ENCODE measurements at places on chromosomes 2 and 18.

- no peak for DNase-seq
Measured at GRCh38 chr2:205582366-205582765, 99.9 kb upstream of the NRP2 start.

- no peak for DNase-seq
Measured at GRCh38 chr2:100394111-100394641, 23.3 kb downstream of the CHST10 start.

DNA sequence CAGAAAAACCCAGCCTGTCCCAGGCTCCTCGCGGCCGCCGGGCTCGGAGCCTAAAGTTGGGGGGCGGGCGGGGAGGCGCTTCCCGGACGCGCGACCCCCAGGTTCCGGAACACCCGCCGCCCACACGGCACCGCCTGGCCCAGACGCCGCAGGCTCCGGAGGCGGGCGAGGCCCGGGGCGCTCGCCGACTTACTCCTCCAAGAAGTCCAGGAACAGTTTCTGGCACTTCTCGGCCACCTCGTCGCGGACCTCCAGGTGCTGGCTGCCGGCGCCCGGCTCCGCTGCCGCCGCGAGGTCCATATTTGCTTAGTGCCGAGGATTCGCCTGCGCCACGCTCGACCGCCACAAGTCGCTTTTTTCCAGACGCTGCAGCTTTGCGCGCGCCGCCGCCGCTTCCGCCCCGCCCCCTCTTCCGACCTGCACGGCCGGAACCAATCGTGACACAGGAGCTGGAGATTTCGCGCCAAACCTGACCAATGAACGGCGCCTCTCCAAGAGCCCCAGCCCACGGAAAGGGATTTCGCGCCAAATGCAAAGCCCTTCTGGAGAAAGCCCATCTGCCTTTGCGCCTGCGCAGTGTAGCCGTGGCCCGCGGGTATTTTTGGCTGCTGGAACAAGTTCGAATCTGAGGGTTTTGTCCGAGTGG lies at the start of gene MCM6:
TSS of gene MCM6 (minus strand) at position 378 of the 646 bp plus-strand sequence. CDS start at position 300, 78 bp downstream.
- peak; percentile 96 for DNase-seq

DNA sequence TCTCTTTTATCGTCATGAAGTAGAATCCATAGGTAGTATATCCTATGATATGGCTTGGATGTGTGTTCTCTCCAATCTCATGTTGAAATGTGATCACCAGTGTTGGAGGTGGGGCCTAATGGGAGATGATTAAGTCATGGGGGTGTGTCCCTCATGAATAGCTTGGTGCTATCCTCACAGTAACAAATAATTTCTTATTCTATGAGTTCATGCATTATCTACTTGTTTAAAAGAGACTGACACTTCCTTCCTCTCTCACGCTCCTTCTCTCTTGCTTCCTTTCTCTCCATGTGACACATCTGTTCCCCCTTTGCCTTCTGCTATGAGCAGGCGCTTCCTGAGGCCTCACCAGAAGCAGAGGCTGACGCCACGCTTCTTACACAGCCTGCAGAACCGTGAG lies 165.6 kb downstream of the MREG start:
- no peak for DNase-seq

- no peak for DNase-seq
Measured at GRCh38 chr18:23922939-23923338, 91.6 kb upstream of the TTC39C start.

DNA sequence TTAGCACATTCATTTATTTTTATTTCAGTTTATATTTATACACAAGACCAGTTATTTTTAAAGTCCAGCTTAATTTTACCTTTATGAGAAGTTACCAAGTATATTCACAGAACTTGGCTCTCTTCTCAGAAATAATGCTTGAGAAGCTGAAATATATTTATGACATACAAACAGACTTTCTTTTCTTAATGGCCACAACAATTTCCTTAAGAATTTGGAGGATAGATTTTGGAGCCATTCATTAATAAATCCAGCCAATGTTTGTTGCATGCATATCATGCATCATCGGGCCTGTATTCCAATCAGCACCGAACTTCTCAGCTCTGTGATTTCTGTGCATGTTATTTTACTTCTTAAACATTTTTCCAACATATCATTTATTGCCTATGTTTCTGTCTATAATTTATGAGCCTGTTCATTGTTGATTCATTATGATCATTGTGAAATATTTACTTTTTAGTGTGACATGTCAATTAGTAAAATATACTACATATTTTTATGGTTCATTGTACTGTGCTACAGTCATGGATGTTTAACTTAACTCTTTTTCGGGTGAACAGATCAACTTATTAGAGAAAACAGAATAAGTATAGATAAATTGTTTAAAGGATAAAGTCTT lies 3.5 kb downstream of the GULP1 start:
- DNase-seq: no peak

DNA sequence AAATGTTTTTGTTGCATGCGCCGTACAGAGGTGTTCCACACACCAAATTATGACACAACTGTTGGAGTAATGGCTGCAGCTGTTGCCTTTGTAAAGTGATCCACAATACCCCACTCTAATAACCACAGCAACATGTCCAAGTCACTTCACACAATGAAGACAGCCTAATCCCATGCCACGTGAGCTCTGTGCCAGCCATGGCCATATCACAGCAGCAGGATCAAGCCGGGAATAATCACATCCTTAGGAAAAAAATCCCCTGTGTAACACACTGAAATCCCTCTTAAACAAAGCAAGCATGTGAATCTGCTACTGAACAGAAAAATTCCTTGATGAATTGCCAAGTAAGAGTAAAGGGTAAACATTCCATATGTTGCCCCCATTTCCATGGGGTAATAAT lies 179.5 kb upstream of the PARD3B start:
- no peak for DNase-seq

DNA sequence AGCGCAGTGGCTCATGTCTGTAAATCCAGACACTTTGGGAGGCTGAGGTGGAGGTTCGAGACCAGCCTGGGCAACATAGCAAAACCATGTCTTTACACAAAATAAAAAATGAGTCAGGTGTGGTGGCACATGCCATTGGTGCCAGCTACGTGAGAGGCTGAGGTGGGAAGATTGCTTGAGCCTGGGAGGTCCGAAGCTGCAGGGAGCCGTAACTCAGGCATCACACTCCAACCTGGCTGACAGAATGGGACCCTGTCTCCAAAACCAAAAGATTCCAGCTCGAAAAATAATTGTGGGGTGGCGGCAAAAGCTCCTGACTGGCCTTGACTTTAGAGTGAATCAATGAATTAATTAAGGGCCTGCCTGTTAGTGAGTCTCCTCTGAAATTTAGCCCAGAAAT lies 1.2 kb upstream of the ALPP start:
- DNase-seq: no peak

GRCh38 chr2:20061476-20061875 lies 10.0 kb upstream of the LAPTM4A start:
- no peak for DNase-seq

DNA sequence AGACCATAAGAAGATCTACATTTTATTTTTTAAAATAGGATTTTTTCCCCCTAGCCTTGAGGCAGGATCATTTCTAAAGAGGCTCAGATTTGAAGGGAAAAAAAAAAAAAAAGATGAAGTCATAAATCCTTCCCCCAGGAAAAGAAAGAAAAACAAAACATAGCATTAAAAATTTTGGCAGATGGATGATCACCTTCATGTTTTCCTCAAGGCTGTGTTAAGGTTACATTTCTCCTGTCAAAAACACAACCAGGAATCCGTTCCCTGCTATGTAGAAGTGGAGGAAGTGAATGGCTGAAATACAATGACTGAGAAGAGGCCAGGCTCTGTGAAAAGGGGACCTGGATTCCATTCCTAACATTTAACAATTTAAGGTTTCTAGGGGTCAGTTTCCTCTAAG lies 56.2 kb downstream of the EPHA4 start:
- no peak for DNase-seq

DNA sequence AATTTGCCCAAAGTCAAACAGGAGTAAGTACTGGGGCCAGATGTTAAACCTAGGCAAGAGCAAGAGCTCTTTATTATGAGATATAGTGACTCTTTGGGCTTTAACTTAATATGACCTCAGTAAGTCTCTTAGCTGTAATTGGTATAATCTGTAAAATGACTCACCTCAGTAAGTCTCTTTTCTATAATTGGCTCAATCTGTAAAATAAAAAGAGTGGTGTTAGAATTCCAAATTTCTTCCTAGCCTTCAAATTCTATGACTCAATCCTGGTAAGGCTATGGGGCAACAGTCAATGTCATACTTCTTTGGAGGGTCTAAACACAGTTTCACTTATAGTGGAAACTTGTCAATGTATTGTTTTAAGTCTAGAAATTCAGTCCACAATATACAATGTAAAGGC lies 1608.9 kb upstream of the PIK3C3 start:
- no peak for DNase-seq

DNA sequence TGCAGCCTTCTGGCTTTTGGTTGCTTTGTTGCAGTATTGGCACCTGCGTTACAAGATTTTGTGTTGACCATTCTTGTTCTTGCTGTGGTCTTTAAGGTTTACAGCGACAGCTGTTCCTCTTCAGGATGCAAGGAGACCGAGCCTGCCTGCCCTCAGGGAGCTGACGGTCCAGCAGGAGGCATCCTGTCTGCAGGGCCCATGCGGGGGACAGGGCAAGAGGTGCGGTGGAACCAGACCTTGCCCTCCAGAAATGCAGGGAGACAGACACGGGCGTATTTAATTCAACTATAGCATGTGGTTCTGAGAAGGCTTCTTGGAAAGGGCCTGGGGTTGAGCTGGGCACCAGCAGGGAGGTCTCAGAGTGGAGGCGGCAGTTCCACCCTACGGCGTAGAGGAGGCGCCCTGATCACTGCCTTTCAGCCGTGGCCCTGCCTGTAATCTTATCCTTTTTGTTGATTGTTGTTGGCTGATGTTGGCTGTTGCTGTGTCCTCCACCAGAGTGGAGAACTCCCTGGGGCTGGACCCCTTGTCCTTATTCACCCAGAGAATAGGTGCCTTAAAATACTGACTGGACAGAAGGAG lies 71.7 kb downstream of the HPCAL1 start:
- DNase-seq: no peak

- no peak for DNase-seq
Measured at GRCh38 chr2:139477618-139478017, 697.4 kb upstream of the NXPH2 start.

DNA sequence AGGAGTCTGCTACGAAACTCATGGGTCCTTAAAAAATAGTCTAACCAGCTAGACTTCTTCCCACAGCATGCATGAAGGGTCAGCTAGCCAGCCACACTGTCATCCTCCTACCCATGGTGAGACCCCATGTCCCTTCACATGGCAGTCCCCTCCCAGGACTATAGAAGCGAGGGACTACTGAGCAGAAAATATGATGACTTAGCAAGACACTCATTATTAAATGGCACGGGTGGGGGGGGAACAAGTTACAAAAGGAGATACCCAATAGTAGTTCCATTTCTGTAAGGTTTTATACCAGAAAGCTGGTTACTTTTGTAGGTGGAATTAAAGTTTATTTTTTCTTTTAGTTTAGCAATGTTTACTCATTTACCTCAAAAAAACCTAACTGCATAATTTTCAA lies 31.5 kb downstream of the ST8SIA5 start:
- DNase-seq: no peak

DNA sequence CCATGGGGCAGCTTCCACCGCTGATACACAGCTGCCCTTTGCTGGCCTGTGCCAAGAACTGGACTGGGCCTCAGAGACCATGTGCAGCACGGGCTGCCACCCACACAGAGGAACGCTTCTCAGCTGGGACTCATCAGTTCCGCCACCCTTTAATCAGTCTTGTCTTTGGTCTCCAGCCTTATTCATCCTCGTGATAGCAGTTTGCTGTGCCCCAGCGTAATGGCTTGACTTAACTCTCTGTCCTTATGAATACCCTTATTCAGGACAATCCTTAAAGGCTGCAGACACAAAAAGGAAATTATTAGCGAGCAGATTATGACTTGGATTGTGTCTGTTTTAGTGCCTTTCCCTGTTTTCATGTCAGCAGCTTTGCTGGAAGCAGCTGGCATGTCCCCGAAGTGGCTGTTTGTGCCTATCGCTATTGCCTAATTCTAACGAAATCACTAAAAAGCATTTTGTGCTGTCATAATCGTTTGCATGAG lies 108.9 kb upstream of the DAPL1 start:
- no peak for DNase-seq

DNA sequence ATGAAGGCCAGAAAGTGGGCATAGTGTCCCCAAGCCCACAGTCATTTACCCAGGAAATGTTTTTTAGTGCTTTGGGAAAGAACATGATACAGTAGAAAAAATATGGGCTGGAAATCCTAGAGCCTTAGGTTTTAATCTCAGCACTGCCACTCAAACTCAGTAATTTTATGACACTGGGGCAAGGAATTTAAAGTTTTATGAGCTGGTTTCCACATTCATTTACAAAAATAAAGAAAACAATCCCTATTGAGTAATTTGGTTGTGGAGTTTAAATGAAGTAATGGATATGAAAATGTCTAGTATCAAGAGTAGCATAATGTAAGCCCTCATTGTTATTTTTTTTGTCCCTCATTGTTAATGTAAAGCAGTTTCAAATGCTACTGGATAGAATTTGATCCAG lies 51.5 kb upstream of the FRZB start:
- DNase-seq: no peak

DNA sequence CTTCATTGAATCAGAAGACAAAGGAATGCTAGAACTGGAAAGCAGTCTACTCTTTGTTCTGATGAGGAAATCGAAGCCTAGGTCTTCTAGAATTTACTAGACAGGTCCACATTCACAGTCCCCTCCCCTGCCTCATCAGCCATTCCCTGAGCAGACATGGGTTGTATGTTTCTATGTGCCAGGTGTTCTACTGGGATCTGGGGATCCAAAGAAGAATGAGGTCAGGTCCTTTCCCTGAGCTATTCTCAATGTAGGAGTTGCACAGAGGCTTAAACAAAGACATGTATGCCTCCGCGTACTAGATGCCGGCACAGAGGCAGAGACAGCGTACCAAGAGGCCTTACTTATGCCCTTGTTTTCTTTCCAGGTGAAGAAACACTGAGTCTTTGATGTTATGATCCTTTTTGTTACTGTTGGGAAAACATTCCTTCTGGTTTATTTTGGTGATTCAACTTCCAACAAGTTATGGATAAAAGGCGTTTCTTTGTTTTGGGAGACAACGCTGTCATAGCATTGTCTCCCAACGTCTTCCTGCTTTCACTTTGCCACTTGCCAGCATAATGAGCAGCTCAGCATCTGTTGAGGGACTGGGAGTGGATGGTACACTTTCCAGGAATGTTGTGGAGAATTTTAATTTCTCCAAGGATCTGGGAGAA lies 174.4 kb downstream of the ALPK2 start:
- DNase-seq: no peak

GRCh38 chr18:74996996-74997395 lies 211.9 kb downstream of the PTGR3 start:
- DNase-seq: no peak

DNA sequence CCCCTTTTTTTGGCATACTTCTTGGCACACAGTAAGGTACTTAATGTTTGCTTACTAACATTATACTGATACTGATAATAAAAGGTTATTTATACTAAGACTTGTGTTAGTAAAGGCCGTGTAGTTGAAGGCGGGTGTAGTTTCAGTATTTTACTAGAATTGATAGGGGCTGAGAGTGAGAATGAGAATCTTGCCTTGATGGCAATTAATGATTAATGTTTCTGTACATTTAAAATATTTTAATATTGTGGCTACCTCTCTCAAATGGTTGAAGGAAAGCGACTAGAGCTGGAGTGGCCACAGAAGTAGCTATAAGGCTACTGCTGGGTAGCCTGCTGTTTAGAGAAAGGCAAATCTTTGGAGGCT lies 29.3 kb downstream of the PELI1 start:
- no peak for DNase-seq

- no peak for DNase-seq
Measured at GRCh38 chr2:53633441-53633840, 134.2 kb upstream of the CHAC2 start.

GRCh38 chr18:47944972-47945852 lies 14.8 kb upstream of the SMAD2 start:
- DNase-seq: peak; percentile 42

- DNase-seq: no peak
Measured at GRCh38 chr2:146651361-146651760, 1193.5 kb upstream of the ACVR2A start.

Data from H54 (cell line).